ENCODE measurements at places on chromosomes 6 and 20. TPM values are rescaled to one million over a fixed set of nuclear protein-coding genes. Genes with fewer than 3 reads are reported as not detected.
A peak's percentile ranks its signal among the peaks of the same experiment; 100 is the strongest.

DNA sequence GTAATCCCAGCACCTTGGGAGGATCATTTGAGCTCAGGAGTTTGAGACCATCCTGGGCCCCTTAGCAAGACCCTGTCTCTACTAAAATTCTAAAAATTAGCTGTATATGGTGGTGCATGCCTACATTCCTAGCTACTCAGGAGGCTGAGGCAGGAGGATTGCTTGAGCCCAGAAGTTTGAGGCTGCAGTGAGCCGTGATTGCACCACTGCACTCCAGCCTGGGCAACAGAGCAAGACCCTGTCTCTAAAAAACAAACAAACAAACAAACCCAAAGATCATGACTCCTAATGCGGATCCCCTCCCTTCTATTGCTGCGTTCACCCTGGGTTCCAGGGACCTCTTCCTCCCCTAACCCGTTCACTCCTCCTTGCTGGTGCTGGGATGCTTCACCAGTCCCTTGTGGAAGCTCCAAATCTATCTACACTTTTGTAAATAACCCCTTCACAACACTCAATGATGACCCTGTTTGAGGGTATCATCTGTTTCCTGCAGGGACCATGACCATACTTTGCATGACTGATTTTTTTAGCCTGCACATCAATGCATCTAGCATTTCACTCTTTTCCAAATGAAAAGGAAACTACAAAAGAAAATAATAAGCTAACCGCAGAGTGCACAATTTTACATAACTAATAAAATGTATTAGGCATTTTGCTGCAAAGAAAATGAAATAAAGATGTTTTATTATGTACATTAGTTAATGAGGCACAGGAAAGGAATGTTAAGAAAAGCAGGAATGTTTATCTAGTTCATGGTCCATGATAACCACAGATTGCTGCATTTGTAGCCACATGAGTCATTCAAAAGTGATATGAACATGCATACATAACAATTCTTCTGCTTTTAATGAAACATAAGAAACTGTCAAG is 30.5 kb upstream of the IPCEF1 start:
- H3K27me3 ChIP-seq: peaks cover 10% of the 10 kb centered on the region
- H3K4me1 ChIP-seq: no peaks in the 10 kb centered on the region
- no peak overlapping the region for H3K4me3 ChIP-seq
- H3K27ac ChIP-seq: no peak overlapping the region
- no peak for DNase-seq

TMEM244 gene
- not detected for total RNA-seq

GRCh38 chr6:140105857-140106256 is 731.4 kb upstream of the CITED2 start:
- H3K27ac ChIP-seq: no peak overlapping the region
- H3K27me3 ChIP-seq: no peaks in the 10 kb centered on the region
- no peak overlapping the region for H3K4me3 ChIP-seq
- DNase-seq: no peak
- H3K36me3 ChIP-seq: no peaks in the 10 kb centered on the region

- H3K27me3 ChIP-seq: no peaks in the 10 kb centered on the region
- H3K4me3 ChIP-seq: no peak overlapping the region
- no peak overlapping the region for H3K27ac ChIP-seq
- H3K4me1 ChIP-seq: no peaks in the 10 kb centered on the region
- no peak for DNase-seq
Measured at GRCh38 chr20:38579921-38580320, 1.1 kb upstream of the ADIG start.

DNA sequence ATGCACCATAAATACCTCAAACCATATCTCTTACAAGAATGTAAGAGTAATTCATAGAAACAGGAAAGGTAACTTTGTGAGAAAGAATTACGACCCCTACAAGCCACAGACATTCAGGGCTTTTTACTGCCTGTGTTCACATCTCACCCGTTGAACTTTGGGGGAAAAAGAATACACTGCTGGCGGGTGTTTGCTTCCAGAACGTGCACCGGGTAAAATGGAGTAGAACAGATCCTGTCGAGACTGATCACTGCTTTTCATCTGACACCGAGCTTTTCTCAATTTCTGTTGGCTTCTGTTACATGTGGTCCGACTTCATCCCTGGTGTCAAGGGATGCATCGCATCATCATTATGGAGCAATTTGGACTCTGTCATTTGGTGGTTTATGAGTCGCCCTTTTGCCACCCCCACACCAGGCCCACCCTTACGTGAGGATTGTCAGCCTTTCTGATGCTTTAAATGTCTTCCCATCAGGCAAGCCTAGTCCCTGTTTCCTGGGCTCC is 219.2 kb upstream of the ZFP64 start:
- peak overlapping the region; percentile 68 for H3K4me3 ChIP-seq
- peak overlapping the region; percentile 75 for H3K27ac ChIP-seq
- H3K36me3 ChIP-seq: no peaks in the 10 kb centered on the region
- peak; percentile 62 for DNase-seq
- H3K4me1 ChIP-seq: peaks cover 34% of the 10 kb centered on the region

KCNB1 gene
- 0.07 TPM for total RNA-seq

DNA sequence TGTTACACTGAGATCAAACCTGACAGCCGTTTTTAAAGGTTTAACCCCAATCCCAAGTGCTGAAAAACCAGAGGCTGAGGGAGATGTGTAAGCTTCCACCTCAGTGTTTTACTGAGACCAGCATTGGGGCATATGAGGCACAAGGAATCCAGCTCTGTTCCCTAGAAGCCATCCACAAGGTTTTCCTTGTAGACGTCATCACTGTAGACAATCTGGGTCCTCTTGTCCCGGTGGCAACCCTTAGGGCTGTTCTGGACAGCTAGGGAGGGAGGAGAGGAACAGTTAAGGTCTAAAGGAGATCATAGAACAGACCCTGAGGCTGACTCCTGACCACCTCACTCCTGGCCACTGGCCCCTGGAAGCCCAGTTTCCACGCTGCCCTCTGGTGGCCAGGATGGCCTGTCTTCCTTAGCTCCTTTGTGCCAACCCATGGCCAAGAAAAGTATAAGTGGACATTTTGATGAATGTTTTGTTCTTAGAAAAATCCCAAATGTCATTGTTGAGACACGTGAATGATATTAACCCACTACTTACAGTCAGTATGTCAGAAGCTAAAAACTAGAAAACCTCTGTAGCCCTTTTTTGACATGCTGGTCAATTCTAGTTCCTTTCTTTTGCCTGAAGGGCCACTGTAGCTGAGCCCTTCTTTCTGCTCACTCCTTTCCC is 6.4 kb downstream of the CFB start:
- H3K27me3 ChIP-seq: no peaks in the 10 kb centered on the region
- peaks cover 43% of the 10 kb centered on the region for H3K36me3 ChIP-seq
- H3K4me3 ChIP-seq: no peak overlapping the region
- peak; percentile 81 for DNase-seq

HLA-DQA2 gene
- 0.45 TPM for total RNA-seq

DNA sequence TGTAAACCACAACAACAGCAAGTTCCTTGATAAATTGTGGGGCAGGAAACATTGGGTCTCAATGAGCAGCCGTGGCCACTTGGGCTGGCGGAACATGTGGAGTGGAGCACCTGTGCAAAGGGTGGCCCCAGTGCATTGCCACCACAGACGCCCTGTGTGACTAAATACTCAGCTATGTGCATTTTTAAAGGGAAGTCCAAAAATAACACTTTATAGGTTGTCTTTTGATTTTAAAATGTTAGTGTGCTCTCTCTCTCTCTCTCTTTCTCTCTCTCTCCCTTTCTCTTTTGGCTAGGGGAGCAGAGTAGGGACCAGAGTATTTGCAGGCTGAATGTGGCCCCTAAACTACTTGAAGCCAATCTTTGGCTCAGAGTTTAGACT is 236.3 kb downstream of the BCAS1 start:
- peaks cover 4% of the 10 kb centered on the region for H3K36me3 ChIP-seq
- H3K4me3 ChIP-seq: no peak overlapping the region
- peaks cover 57% of the 10 kb centered on the region for H3K4me1 ChIP-seq
- DNase-seq: no peak
- H3K27ac ChIP-seq: no peak overlapping the region

DNA sequence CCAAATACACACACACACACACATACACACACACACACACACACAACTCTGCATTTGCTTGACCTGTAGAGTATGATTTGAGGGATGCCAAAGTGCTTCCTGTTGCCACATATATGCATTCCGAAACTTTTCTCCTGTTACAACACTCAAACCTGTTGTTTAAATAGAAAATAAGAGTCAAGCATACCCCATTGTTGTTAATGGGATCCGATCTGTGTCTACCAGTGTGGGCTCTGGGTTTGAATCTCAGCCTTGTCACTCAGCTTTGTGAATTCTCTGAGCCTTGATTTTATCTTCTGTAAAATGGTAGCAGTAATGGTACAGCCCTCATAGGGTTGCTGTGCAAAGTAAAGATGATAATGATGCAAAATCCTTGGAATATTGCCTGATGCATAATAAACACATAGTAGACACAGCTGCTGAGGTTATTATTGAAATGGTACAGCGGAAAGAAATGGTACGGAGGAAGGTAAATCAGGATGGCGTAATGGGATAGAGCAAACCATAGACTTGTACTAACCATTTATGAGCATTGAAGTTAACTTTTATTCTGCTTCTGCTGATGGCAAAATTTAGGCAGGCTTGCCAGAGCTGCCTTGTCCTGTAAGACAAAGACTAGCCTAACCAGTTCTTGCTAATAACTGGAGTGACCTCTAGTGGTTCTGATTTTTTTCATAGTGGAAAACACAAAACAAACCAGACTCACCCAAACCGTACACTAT is 113.5 kb upstream of the PHACTR1 start:
- no peaks in the 10 kb centered on the region for H3K36me3 ChIP-seq
- H3K27ac ChIP-seq: no peak overlapping the region
- peaks cover 13% of the 10 kb centered on the region for H3K27me3 ChIP-seq
- H3K4me3 ChIP-seq: no peak overlapping the region
- peaks cover 6% of the 10 kb centered on the region for H3K4me1 ChIP-seq
- no peak for DNase-seq

GRCh38 chr20:10971096-10971495 is 297.3 kb upstream of the JAG1 start:
- no peak for DNase-seq
- no peak overlapping the region for H3K27ac ChIP-seq
- no peaks in the 10 kb centered on the region for H3K27me3 ChIP-seq
- H3K4me1 ChIP-seq: no peaks in the 10 kb centered on the region
- no peak overlapping the region for H3K4me3 ChIP-seq

DNA sequence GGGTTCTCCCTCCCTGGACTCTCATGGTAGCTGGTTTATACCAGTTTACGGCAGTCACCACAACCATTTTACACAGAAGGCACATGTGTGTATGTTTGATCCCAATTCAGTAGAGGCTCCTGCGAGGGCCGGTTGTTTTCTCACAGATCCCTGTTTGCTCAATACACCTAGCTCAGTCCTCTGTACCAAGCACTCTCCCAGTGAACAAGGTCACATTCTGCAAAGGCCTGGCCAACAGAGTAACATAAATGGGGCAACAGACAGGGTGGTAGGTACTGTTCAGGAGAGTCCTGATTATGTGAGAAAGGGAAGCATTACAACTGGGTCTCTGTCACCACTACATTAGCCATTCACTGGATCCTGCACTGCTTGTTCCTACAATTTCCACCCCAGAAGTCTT is 84.4 kb downstream of the ELOVL5 start:
- no peaks in the 10 kb centered on the region for H3K4me1 ChIP-seq
- DNase-seq: no peak
- H3K27ac ChIP-seq: no peak overlapping the region

RSPO4 gene
- total RNA-seq: not detected

- H3K27me3 ChIP-seq: no peaks in the 10 kb centered on the region
- peak overlapping the region; percentile 9 for H3K27ac ChIP-seq
- no peak for DNase-seq
Measured at GRCh38 chr6:112037783-112038216, 16.1 kb upstream of the CCN6 start.

CNR1 gene
- not detected for total RNA-seq

GRCh38 chr6:33205191-33206026 is 954 bp downstream of the HSD17B8 start:
- H3K27me3 ChIP-seq: no peaks in the 10 kb centered on the region
- H3K4me1 ChIP-seq: peaks cover 62% of the 10 kb centered on the region
- peak; percentile 74 for DNase-seq
- H3K4me3 ChIP-seq: peak overlapping the region; percentile 100

TOP1 gene
- total RNA-seq: 117 TPM

DNA sequence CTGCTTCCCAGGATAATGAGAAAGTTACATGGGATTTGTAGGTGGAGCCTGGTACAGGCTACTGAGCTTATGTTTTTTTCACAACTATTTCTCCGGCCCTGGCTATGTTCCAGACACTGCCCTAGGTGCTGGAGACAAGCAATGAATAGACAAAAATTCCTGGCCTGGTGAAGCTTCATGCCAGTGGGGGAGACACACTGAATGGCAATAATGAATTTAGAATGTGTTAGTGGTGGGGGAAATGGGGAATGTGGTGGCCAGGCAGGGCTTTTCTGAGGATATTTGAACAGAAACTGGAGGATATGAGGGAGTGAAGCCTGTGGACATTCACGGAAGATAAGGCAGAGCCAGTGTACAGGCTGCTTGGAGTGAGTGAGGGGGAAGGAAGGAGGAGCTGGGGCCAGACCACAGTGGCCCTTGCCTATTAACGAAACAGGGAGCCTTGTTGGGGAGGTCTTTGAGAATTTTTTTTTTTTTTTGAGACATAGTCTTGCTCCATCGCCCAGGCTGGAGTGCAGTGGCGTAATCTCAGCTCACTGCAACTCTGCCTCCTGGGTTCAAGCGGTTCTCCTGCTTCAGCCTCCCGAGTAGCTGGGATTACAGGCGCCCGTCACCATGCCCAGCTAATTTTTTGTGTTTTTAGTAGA is 6.6 kb downstream of the FOXS1 start:
- H3K27me3 ChIP-seq: no peaks in the 10 kb centered on the region
- H3K36me3 ChIP-seq: no peaks in the 10 kb centered on the region
- no peak overlapping the region for H3K4me3 ChIP-seq
- H3K27ac ChIP-seq: no peak overlapping the region
- H3K4me1 ChIP-seq: peaks cover 9% of the 10 kb centered on the region

GRCh38 chr6:36627801-36628246 is 33.7 kb downstream of the SRSF3 start:
- H3K27ac ChIP-seq: peak overlapping the region; percentile 39
- no peak overlapping the region for H3K4me3 ChIP-seq

GDAP1L1 gene
- total RNA-seq: not detected

BTN1A1 gene
- not detected for total RNA-seq

- H3K4me1 ChIP-seq: peaks cover 19% of the 10 kb centered on the region
- DNase-seq: no peak
- no peak overlapping the region for H3K27ac ChIP-seq
- peaks cover 2% of the 10 kb centered on the region for H3K36me3 ChIP-seq
- peaks cover 73% of the 10 kb centered on the region for H3K27me3 ChIP-seq
Measured at GRCh38 chr20:21096321-21097043, 9.7 kb downstream of the LINC00237 start.

DNA sequence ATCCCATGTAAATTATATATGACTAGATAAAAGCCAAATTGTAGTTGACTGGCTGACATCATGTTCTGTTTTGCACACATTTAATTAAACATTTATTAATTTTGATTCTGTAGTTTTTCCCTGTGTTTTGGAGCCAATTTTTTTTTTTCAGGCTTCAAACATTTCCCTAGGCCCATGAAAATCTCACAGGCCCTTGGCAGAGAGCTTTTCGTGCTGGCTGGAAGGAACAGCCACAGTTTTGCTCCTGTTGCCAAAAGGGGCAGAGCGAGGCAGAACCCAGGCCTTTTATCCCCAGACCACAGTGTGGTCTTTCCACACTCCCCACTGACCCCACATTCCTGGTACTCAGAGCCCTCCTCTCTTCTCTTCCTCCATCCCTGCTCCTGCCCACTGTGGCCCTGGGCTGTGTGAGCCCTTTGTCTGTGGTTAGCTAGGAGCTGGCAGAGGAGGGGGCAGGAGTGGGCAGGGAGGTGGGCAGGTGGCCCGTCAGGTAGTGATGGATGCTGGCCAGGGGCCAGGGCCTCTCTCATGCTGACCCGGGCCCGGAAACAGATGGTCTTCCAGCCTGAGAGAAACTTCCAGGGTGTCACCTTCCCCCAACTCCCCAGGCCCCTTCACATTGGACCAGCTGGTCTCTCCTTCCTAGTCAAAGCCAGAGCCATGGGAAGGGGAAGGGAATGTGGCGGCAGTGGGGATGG is 19.4 kb upstream of the CCM2L start:
- H3K4me1 ChIP-seq: no peaks in the 10 kb centered on the region
- no peak overlapping the region for H3K4me3 ChIP-seq
- peaks cover 30% of the 10 kb centered on the region for H3K27me3 ChIP-seq
- H3K36me3 ChIP-seq: no peaks in the 10 kb centered on the region
